T-helper 1 cell (primary cell): ENCODE measurements at places on chromosomes 5 and 9.

GRCh38 chr5:167945542-167946384 is 345.7 kb upstream of the WWC1 start:
- DNase-seq = no peak

- no peak for DNase-seq
These were observed 348.4 kb upstream of the FTMT start for GRCh38 chr5:121503111-121503840.

DNA sequence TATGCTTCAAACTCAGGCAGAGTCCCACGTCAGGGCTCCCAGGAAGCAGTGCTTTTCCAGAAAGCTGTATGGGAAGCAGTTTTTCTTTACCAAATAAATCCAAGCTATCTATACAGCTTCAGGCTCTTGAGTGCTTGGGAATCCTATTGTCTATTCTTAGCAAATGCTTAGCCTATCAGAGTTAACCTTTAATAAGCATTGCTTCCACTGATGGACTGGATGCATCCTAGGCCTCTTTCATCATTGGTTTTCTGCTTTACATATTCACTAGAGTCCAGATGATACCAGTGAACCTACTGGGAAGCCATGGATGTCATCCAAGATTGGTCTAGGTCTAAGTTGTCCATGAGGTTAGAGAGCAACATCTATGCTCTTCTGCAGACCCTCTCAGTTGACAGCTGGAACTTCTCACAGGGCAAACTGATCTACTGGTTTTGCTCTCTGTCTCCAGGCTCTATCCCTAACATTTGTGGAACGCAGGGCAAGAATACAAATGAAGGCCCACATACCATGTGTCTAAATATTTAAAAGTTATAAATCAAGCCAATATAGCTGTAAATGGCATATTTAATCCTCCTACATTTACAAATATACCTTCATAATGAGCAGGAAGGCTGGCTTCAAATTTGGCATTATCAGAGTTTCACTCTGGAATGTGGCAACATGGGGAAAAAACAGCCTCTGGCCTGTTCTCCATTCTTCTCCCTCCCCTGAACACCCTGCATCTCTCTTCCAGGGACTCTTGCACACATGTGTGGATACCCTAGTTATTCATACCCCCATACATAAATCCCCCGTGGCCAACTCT is 49.8 kb upstream of the PLPP1 start:
- no peak for DNase-seq

DNA sequence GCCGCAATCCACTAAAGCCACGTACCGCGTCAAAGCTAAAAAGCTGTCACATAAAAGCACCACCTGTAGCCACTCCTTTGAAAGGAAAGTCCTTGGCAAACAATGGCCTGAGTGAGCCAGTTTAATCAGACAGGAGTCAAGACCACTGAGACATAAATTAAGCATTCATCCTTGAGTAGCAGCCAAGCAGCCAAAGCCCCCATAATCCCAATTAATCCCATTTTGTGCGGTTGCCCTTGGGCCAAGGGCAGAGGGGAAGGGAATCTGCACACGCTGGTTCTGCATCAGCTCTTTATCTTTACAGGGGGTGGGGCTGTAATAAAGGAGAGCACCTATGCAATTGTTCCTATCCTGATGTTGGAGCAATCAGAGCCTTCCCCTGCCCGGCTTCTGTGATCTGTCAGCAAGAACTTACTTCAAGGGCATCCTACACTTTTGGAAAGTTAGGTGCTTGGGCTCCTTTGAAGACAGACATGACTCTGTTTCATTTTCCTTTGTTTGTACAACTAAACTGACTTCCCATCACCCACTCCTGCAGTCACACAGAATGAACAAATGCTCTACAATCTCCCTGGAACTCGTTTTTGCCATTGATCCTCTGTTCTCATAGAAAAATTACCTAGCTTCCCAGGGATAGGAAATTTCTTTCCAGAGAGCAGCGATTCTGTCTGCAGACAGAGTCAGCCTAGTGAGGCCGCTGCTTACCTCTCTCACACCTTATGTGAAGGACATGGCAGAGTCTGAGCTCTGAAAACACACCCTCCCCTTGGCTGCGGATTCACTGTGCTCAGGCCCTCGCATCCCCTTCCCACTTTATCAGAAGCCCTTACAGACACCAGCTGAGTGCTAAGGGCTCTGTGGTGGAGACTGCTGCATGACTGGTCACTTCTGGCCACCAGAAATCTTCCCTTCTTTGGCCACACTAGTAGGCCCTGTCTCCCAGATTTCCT is 116.2 kb upstream of the TBCA start:
- no peak for DNase-seq

GRCh38 chr5:98205691-98206461 is 567.6 kb upstream of the RGMB start:
- DNase-seq = no peak

- DNase-seq = no peak
These were observed 7.2 kb upstream of the SNX30 start for GRCh38 chr9:112743216-112743836.

DNA sequence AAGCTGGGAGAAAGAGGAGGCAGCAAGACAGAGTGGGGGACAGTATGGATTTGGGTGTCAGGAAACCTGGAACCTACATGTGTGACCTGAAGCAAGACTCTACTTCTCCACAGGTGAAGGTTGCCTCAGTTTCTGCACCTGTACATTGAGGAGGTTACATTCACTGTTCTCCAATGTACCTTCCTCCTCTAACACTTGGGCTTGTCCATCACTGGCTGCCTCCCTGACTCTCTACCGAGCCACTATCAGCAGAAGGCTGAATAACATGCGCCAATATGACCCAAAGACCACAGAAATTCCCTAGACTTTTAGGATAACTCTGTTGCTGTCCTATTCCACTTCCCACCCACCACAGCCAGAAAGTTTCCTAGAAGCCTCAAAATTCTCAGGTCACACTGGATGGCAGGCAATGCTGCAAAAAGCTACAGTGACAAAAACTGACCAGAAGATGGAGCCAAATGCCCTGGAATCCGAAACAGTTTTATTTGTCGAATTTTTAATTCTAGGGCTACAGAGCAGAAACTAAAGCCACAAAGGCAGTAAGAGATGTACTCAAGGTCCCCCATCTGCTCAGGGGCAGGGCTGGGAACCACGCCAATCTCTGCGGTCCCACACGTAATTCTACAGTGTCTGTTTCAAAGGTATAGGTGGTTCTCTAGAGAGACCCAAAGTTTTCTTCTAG is 64.4 kb downstream of the FAM114A2 start:
- DNase-seq = peak; percentile 15

- DNase-seq = no peak
These were observed 126.3 kb upstream of the ELL2 start for GRCh38 chr5:96087939-96088338.

DNA sequence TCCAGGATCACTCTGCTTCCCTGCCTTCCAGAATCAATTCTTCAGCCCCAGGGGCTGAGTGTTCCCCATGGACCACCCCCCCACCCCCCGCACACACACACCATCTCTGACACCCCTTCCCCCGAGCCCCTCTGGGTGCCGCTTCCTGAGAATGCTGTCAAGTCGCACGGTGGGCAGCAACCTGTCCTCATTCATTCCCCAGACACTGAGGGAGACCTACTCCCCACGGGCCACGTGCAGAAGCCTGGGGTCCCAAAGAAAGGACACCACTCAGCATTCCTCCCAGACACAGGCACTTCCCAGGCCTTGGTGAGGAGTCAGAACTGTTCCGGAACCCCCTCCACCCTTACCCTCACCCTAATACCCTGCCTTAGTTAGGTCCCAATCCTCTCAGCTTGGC is 12.8 kb downstream of the CPLX2 start:
- no peak for DNase-seq

GRCh38 chr9:113331780-113332179 is 8.3 kb downstream of the WDR31 start:
- no peak for DNase-seq

DNA sequence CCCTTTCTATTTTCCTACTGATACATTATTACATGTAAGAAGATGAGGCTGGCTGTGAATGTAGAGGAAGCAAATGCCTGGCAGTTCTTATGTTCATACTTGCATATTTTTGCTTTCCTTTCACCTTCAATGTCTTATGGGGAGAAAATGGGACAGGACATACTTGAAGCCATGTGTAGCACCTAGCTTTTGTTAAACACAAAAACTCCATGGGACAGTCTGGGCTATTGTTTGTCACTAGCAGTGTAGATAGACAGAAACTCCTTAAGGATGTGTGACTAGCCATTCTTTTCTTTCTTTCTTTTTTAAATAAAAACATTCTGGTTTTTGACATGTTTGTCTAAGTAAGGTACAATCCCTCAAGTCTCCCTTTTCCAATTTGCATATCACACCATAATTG is 122.7 kb downstream of the ARL15 start:
- no peak for DNase-seq

DNA sequence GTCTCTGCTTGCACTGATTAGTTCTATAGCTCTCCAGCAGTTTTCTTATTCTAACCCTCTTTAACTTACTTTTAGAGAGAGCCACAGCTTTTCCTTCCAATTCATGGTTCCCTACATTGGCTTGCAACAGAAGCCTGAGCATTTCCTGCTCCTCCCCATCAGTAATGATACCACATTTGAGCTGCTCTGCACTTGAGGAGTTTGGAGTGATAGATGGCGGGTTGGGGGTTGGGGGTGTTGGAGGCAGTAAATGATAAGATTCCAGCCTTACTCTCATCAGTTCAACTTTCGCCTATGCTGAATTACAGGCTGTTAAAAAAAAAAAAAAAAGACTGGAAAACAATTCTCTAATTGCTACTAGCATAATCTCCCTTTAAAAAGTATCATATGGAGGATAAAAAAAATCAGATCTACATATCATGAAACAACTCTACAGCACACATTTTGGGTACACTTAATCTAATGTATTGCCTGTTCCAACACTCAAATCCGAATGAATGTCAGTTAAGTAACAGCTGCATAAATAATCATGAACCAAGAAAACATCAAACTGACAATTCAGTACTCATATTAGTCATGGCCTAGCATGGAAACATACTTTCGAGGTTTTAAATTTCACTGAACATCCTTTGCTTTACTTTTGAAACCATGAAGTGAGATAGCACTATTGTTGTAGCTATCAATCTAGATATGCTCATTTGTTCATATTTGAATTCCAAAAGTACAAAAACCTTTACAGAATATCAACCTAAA is 224.7 kb downstream of the NFIB start:
- no peak for DNase-seq

DNA sequence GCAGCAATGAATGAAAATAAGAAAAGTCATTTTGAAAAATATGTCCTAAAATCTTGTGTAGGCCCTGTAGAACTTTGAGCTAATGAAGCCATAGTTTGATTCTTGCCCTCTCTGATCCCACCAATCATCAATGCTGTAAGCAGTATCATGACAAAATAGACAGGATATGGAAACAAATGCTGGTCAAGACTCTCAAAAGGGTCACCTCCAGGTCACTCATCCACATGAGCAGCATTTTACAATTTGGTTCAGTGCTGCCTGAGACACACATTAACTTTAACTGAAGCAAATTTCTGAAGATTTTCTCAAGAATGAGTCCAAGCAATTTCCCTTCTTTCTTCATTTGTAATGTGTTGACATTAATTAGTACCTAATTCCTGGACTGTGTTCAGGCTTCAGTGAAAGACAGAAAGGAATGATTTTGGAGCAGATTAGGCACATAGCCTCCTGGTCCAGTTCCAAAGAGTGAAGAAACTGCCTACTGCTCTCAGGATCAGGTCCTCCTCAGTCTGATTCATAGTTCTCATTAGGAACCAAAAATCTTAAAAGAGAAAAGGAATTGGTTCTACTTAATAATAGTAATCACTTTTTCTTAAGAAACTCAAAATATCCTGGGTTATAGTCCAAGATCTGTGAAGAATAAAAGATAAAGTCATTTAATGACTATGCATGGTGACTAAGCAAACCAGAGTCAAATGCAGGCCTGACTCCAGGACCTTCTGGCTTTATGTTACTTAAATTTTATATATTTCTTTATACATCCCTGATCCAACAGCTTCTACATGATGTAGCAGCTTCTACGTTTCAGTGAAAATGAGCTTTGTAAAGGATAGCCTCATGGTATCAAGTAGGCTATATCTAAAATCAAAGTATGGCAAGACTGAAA is 192.1 kb upstream of the RGMB start:
- no peak for DNase-seq

- DNase-seq = no peak
These were observed 45.4 kb downstream of the MARCHF11 start for GRCh38 chr5:16134204-16134603.

DNA sequence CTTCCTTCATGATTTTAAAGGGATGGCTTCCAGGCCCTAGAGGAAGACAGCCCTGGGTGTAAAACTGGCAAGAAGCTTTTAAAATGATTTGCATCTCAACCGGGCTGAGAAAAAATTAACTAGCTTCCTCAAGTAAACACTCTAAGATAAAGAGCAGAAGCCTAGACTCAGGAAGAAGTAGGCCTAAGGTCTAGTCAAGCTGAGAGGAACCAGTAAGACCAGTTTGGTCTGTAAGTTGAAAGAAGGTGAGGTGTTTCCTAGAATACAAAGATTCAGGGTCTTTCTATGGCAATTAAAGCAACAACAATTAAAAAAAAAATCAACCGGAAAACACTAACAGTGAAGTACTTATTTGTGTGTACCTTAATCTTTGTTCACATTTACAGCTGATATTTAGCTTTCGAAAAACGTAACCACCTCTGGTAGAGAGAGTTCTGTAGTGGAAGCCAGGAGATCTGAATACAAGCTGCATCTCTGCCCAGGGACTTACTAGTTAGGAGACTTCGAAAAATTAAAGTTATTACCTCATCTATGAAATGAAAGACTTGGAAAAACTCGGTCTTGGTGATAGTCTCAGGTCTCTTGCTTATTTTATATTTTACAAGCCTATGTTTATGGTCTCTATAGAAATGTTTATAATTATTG is 75.7 kb downstream of the TUSC1 start:
- no peak for DNase-seq

- DNase-seq = no peak
These were observed 696.2 kb upstream of the COX7C start for GRCh38 chr5:85921590-85921989.

- no peak for DNase-seq
These were observed 80.6 kb downstream of the FBXO4 start for GRCh38 chr5:42005561-42006153.

- peak; percentile 2 for DNase-seq
These were observed 298.4 kb upstream of the PRDM9 start for GRCh38 chr5:23208959-23209431.

DNA sequence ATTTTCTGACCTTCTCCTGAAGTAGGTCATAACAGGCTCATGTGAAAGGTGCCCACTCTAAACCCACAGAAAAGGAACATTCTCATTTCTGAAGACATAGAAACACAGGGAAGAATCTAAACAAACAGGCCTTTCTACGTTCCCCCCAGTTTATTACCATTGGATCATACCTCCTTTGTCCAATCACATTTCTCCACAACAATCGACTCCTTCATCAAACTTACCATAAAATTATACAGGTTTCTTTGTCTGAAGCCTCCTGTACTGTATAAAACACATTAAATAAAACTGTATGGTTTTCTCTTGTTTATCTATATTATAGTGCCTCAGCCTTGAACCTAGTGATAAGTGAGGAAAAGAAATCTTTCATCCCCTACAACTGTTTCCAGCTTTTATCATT is 340.7 kb downstream of the ENC1 start:
- no peak for DNase-seq

GRCh38 chr9:96168882-96169281 is 133.1 kb downstream of the HSD17B3 start:
- no peak for DNase-seq
